ENCODE measurements at places on chromosomes 7 and 10.

GRCh38 chr10:72322030-72322279 lies 32.8 kb downstream of the DNAJB12 start:
- DNase-seq: no peak

DNA sequence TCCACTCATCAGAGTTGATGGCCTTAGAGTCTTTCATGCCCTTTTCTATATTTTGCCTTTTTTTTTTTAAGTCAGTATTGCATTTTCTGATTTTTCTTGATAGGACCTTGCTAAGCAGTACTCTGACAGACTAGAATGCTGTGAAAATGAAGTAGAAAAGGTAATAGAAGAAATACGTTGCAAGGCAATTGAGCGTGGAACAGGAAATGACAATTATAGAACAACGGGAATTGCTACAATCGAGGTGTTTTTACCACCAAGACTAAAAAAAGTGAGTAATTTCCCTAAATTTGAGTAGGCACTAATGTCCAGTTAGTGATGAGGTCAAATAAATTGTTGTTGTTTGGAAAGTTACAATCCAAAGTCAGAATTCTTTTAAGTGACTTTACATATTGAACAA lies 7.4 kb downstream of the NUB1 start:
- DNase-seq: no peak

DNA sequence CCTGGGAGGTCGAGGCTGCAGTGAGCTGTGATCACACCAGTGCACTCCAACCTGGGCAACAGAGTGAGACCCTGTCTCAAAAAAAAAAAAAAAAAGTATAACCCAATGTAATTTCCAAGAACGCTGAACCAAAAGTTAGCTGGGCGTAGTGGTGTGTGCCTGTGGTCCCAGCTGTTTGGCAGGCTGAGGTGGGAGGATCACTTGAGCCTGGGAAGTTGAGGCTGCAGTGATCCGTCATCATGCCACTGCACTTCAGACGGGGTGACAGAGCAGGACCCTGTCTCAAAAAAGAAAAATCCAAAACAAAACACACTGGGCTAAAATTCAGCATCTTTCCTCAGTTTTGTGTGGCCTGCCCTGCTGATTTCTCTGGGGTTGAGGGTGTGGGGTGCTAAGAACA lies 21.1 kb downstream of the HNRNPA2B1 start:
- DNase-seq: no peak

- DNase-seq: no peak
These were observed 342.7 kb upstream of the KLF6 start for GRCh38 chr10:4127518-4128315.

DNA sequence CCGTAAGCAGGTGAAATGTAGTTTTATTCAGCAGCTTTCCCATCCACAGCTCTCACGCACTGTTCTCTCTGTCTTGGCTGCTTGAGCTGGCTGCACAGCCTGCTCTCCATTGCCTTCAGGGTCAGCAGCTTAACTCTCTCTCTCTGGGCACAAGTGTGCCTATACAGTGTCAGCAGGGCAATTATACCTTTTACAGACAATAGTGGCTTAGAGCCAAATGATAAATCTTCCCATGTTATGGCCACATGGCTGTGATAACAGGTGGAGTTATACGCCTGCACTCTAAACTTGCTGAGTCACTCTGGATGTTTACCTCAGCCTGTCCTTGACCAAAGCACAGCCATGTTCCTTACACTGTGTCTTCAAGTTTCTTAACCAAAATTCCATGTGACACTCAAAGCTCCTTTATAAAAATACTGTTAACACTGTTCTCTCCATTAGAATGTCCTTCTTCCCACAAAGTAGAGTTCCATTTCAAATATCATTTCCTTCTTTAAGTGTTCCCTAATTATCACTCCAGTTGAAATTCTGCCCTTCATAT lies 6.1 kb downstream of the RNF133 start:
- no peak for DNase-seq

DNA sequence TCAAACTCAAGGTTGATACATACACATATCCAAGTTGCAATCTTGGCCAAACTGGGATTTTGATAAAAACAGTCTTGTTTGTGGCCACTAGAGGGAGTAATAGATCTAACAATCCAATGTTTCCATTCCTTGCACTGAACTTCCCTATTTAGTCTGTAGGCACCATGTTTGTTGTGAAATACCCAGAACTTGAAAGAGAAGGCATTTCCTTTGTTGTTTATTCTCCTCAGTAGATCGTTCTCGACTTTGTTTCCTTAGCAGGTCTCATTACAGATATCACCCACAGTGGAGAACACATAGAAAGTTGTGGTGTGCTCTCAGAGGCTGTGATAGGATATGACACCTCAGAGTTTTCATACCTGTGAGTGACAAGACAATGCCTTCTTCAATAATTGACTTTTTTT lies 70.3 kb upstream of the MXI1 start:
- no peak for DNase-seq

DNA sequence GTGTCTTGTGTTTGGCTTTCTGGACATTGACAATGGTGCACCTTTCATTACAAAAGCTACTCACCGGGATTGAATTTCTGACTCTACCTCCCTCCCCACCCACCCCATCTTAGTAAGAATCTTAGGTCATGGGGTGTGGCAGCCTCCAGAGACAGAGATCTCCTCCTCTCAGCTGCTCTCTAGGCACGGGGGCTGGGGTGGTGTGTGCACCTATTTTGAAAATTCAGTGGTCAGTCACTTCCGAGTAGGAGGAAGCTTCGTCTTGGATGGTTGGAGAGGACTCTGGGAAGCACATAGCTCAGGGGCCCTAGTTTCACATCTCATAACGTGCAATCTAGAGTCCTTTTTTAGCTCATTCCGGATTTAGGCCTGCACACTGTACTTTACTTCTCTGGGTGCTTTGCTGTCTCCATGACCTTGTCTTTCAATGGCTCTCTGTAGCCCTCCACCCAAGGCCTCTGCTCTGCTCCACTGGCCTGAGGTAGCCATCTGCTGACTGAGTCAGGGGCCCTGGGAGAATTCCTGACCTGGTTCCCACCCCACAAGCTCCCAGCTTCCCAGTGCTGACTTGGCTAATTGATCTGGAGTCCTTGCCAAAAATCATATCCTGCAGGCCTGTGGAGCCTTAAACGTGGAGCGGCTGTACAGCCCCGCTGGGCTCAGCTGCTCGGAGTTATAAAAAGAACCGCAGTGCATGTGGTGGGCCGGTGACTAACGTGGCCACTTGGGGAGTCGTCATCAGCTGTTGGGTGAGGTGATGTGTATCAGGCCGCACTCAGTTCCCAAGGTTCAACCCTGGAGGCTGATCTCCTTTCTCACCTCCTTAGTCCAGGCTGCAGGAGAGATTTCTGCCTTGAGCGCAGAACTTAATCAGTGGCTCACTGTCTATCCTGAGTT lies 19.3 kb upstream of the ADAMTS14 start:
- DNase-seq: peak; percentile 80

- DNase-seq: peak; percentile 100
These were observed 220 bp upstream of the ZKSCAN5 start for GRCh38 chr7:99504281-99504602.

- no peak for DNase-seq
These were observed 47.8 kb upstream of the CSTF2T start for GRCh38 chr10:51747216-51747615.

DNA sequence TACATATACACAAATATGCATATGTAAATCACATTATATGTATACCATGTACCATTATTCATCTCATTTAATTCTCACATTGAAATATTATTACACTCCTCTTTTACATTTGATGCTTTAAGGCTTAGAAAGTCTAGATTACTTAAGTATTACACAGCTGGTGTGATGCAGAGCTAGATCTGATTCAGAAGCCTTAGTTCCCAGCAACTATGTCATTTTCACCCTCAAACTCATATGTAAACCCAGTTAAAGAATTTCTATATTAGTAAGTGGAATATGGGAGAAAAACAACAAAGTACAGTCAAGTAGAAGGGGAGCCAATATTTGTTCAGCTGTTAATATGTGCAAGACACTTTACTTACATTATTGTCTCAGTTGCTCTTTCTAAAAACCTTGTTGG lies 74.3 kb upstream of the CSTF2T start:
- no peak for DNase-seq

Data from BE2C (cell line).